ENCODE measurements at places on chromosomes 7 and 10.

DNA sequence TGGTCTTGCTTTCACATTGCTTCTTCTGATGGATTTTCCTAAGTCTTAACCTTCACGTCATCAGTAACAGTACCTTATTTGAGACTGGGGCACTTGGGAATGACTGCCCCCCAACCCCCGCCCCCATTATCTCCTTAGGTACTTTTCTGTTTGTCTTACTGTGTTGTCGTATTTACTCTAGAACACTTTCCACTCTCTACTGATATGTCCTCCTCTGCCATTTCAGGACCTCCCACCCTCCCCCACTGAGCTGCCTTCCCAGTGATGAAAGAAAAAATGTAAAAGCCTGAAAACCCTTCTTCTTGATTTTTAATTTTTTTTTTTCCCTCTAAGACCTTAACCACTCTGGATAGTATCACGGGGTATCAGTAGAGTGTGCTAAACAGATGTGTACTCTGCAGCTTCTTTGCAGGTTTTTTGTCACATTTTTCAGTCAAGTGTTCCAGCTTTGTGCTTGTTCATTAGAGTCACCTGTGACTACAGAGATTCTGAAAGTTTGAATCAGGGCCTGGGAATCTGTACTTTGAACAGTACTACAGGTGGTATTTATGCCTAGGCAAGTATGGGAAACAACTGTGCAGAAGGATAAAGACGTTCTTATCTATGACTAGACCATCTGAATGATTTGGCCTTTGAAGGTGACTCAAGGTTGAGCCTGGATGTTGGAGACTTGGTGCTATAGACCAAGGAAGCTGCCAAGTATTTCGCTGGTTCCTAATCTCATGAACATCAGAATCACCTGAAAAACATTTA is 8.3 kb downstream of the CALU start:
- DNase-seq = no peak

GRCh38 chr7:74104702-74105101 is 21.1 kb downstream of the LIMK1 start:
- DNase-seq = no peak

DNA sequence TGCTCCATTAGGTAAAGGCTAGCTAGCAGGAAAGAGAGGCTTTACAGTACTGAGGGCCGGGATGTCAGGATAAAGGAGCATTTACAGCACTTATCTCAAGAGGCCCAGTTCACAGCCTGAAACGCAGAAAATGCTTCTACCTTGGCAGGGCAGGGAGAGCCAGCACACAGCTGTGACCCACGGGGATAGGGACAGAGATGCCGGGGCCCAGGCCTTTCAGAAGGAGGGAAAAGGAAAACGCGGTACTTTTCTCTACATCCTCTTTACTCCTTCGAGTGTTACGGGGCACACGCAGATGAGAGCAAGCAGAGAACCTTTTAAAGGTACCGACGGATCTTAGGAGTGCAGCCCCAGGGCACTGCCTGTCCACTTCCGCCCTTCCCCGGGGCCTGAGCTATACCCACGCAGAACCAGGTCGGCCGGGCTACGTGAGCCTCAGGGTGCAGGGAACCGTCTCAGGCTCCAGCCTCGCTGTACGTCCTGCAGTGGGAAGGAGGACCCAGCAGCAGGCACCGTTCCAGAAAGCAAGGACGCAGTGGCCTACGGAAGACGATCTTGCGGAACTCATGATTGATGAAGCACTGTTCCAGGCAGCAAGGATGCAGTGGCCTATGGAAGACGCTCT is 232.3 kb downstream of the ELFN1 start:
- DNase-seq = no peak

GRCh38 chr7:80735330-80735729 is 96.9 kb downstream of the CD36 start:
- no peak for DNase-seq

DNA sequence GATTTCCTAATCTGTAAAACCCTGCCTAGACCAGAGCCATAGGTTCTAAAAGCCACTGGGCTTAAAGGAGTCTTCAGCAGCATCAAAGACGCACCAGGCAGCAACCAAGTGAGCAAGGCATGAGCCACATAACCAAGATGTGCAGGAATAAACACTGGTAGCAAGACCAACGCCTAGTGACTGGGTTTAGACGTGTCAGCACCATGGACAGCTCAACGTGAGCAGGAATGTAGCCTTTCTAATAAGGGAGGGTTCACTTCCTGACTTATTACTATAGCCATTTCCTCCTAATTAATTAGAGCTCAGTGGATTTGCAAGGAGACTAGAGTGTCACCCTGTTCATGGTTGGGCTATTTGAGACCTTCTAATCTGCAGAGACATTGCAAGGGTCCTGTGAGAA is 223.7 kb downstream of the LHFPL3 start:
- no peak for DNase-seq

- no peak for DNase-seq
These were observed 373 bp downstream of the DHX32 start for GRCh38 chr10:125880719-125881118.

GRCh38 chr7:74380720-74381119 is 73.0 kb upstream of the GTF2IRD1 start:
- DNase-seq = no peak

- DNase-seq = no peak
These were observed 105.2 kb downstream of the OSBPL3 start for GRCh38 chr7:24874791-24875190.

- DNase-seq = no peak
These were observed 57.6 kb upstream of the PDGFA start for GRCh38 chr7:577278-577665.

- DNase-seq = no peak
These were observed 6.5 kb downstream of the VSIR start for GRCh38 chr10:71766717-71767419.

DNA sequence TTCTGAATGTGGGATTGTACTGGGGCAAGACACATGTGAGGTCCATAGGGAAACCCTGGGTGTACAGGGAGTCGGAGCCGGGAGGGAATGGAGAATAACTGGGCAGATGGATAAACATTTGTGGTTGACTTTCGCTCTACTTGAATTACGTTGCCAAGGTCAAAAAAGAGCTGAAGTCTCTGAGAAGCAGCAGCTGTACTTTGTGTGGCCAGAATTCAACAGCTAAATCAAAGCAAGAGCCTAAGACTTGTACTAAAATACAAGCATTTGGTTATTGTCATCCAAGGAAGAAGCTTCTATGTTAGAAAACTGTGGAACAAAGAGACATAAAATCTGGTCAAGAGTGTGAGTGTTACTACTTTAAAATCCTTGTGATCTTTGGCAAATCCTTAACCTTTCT is 457.2 kb downstream of the ARL4A start:
- DNase-seq = no peak

- no peak for DNase-seq
These were observed 172.5 kb upstream of the CELF2 start for GRCh38 chr10:10845185-10845584.

DNA sequence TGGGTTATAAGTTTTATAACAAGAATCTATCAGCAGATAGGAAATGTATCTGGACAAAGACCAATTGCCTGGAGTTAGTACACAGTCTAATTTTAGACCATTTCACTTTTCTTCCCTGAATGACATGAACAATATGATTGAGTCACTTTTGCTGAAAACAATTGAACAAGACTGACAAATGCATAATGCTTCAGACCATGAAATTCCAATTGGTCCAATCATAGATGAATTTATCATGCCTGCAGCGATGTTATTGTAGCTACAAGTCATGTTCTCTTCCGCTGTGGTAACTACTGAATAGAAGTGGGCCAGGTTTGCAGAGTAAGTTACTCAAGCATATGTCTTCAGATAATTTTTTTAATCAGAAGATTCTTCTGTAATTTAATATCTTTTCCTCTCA is 73.4 kb downstream of the VSTM2A start:
- DNase-seq = no peak

DNA sequence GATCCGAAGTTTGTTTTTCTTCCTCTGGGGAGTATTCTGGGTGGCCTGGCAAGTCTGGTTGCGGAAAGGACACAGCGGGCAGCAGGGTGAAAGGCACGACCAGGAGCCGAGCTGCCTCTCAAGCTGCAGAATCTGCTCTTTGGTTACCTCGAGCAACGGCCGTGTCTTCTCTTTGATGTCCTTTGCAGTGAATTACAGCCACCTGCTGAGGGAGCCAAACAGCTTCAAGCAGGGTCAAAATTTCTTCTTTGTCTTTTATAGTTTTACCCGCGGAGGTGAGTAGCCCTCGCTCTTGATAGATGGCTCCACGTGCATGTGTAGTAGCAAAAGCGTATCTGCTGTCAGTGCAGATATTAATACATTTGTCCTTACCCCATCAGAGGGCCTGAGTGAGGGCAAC is 177.3 kb upstream of the MBL2 start:
- DNase-seq = no peak

DNA sequence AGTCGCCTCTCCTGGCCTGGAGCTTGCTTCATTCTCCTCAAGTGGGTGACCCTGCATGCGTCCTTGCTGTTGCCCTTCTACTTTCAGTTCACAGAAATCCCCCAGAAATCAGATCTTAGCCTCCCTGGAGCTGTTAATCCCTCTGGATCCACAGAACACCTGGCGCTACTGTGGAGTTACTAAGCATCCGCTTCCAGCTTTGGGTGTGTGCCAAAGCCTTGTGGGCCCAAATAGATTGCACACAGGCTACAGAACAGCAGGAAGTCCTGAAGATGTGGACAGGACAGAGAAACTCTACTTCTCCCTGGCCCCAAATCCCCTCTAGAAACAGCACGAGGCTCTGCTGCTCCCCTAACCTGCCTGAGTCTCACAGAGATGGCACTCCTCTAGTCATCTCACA is 36.6 kb upstream of the PDLIM1 start:
- no peak for DNase-seq

DNA sequence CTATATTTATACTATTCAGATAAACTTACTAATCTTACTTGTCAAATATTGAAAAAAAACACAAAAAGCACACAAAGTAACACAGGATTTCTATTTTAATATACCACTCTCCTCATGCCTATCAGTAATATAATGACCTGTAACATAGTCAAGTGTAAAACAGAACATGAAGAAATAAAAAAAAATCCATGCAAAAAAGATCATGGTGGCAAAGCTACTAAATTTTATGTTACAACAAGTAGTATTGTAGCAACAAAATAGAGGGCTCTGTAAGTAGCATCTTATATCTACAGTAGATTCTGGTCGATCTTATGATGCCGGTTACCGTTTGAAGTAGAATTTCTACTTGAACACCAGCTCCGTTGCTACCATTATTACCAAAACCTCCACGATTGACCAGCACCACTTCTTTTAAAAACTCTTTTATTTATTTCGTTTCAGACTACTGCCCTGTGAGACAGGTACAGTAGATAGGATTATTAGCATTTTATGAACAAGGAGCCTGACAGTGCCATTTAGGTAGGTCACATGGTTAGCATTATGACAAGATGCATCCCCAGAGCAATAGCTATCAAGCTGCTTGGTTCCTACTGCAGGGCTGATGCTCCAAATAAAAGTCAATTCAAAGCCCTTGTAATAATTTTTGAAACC is 2.1 kb downstream of the CPED1 start:
- no peak for DNase-seq

- no peak for DNase-seq
These were observed 60.7 kb upstream of the EXOC6 start for GRCh38 chr10:92787557-92788152.
